LNCaP clone FGC (cell line): ENCODE measurements at places on chromosomes 4 and X.
A peak's percentile ranks its signal among the peaks of the same experiment; 100 is the strongest.

- no peak for DNase-seq
Observed at GRCh38 chrX:85223359-85223758, 20.2 kb downstream of the SATL1 start.

- peak; percentile 75 for DNase-seq
Observed at GRCh38 chr4:83074086-83074704, 39.2 kb downstream of the COPS4 start.

- no peak for DNase-seq
Observed at GRCh38 chr4:87053802-87054767, 119.3 kb downstream of the AFF1 start.

DNA sequence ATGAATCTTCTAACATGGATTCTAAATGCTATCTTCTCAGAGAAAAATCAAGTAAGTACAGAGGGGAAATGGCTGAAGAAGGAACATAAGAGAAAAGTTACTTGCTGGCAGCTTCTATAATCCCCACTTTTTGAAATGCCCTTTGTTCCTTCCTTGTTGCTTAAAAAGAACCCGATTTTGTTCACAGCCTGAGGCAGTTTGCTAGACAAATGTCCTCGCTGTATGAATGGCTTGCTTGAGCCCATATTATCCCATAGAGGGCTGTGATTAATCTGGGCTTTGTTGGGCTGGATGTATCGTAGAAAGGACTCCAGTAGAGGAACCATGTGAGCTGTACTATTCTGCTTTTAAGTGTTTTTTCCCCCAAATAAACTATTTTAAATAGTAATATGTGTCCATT lies 134.3 kb upstream of the FGF13 start:
- no peak for DNase-seq

DNA sequence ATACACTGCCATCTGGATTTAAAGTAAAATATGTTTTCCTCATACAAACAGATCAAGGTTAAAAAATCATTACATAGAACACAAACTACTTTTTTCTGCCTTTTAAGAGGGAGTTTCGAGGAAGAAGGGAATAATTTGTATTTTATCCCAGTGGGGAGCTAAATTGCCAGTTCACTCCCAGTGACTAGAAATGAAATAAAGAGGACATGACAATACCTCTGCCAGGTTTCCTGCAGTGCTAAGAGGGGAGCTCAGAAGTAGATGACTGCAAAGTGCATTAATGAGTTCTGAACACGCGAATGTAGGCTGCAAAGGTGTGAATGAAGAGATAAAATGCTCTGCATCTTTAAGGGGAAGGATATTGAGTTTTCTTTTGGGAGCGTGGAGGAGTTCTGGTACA lies 69.7 kb downstream of the SRPX start:
- no peak for DNase-seq

DNA sequence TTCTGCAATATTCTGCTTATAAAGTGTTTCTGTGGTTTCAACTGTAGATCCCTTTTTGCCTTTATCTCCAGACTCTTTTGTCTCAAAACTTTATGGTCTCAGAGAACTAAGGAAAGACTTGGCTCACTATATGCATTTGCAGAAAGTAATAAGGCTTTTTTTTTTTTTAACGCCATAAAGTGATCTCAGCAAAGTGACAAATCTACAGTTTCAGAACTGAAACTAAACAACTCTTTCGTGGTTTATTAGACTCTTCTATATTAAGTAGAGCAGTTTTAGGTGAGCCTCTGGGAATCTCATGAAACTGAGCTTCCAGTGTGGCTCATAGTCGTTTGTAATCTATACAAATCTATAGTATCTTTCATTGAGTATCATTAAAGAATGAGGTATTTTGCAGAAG lies 15.3 kb downstream of the ATP7A start:
- DNase-seq, result no peak

DNA sequence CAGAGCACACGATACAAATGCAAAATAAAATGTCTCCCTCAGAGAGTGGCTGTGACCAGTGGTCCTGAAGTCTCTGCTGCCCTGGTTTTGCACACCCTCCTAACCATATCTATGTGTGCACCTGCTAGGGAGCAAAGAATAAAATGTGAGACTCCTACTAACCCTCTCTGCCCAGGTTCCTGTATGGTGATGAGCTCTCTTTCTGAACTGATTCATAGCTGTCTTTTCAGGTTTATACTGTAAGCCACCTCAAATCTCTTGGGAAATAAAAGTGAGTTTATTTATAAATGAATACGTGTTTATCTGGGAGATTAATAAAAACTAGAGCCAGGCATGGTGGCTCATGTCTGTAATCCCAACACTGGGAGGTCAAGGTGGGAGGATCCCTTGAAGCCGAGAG lies 126.0 kb upstream of the RBPJ start:
- no peak for DNase-seq

GRCh38 chr4:185167234-185167633 lies 24.2 kb downstream of the SLC25A4 start:
- DNase-seq, result no peak

DNA sequence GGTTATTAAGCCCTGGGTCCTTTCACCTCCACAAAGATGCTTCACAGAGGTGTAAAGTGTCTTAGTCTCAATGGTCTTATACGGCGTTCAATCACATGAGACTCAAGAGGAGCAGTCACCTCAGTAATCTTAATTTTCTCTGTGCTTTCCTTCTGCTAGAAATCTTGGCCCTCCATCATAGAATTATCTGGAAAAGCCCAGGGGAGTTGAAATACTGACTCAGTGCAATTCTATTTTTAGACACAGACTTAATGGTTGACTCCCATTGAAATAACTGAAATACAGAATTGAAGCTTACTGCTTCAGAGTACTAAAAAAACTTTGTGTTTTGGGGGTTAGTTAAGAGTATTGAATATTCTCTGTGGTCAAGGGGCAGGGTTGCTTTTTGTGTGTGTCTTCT lies 94.5 kb upstream of the IL15 start:
- DNase-seq, result no peak

- DNase-seq, result no peak
Observed at GRCh38 chr4:180407275-180407885, 1835.8 kb upstream of the TENM3 start.

DNA sequence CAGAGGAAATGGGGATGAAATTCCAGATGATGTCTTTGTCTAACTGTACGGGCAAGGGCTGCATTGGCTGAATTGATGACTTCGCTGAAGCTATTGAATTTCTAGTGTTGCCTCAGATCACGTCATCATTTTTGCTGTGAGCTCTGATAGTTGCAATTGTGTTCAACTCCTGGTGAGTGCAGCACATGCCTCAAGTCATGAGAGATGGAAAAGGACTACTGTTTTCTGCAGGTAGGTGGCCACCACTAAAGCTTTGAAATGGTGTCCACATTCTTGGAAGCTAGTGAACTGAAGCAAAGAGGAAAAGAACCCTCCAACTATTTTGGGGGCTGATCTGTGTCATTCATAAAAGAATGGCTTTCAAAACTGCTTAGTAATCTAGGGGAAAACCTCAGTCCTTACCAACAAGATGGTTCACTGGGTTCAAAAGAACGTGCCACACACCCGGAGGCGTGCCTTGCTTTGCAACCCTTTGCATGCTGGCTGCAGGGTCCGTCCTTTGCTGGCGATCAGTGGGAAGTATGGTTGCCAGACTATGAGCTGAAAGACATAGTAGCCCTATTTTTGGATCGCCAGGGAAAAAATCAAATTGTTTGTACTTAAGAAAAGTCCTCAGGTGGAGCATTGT lies 88.1 kb upstream of the STOX2 start:
- DNase-seq, result no peak

DNA sequence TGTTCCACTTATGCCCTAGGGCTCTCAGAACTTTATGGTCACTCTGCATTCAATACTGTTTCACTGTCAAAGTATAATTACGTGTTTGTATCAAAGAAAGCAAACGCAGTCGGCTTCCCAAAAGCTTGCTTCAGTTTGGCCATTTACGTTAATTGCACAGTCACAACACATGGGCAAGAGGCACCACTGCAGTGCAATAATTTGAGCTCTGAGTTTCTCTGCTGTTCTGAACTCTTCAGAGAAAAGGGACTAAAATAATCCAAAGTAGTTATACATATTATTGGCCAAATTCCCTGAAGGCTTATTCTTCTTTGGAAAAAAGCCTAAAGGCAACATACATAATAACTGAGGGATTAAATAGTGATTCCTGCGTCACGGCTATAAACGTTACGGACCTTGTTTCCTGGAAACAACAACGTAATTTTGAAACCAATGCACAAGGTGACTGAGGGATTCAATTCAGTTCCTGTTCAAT lies 51.3 kb downstream of the RNF150 start:
- no peak for DNase-seq

DNA sequence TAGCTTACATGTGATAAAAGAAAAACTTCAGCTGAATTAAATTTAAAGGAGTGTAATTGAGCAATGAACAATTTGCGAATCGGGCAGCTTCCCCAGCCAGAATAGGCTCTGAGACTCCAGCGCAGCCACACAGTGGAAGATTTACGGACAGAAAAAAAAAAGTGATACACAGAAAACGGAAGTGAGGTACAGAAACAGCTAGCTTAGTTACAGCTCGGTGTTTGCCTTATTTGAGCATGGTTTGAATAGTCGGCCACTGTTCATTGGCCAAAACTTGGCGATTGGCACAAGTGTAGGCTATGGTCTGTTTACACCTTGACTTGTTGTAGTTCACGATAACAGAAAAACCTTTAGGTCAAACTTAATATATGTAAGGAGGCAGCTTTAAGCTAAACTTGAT lies 16.7 kb upstream of the SUPT20HL1 start:
- no peak for DNase-seq

GRCh38 chr4:98289375-98289774 lies 28.2 kb downstream of the RAP1GDS1 start:
- DNase-seq, result no peak

GRCh38 chrX:151723156-151723760 lies 7.4 kb downstream of the FATE1 start:
- no peak for DNase-seq

- no peak for DNase-seq
Observed at GRCh38 chrX:119266364-119266995, 30.4 kb downstream of the PGRMC1 start.

DNA sequence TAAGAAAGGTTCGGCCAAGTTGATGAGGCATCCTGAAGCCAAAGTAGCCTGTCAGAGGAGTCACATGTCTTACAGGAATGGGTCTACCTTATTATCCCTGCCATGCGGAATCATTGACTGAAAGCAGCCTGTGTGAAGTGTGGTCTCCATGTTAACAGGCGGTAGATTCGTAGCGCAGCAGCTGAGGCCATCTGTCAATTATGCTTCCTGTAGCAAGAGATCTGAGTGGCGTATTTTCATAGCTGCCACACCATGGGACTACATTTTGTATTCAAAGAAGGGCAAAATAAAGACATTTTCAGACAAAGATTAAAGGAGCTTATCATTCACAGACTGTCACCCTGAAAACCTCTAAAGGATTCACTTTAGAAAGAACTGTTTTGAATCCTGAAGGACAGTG lies 11.2 kb upstream of the MED14 start:
- DNase-seq, result no peak

DNA sequence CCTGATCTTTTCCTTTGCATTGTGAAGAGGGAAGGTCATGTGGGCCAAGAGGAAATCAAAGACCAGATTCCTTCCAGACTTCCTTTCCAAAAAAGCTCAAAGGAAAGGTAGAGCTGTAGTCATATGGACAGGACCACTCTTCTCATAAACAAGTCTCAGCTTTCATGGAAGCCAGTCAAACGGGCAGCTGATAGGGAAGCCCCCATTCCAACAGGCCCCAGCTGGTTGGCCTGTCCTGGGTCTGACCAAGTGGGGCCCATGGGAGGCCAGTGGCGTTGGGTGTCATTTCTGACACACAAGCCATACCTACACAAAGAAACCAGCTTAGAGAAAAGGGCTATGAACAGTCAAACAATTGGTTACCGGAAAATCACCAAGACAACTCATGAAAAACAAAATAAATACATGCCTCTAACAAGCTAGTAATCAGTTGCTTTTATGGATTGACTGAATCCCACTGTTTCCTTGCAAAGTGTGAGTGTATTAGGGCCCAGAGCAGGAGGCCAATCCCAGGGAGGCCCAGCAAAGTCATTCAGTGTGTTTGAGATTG lies 149.6 kb upstream of the MAMLD1 start:
- no peak for DNase-seq

DNA sequence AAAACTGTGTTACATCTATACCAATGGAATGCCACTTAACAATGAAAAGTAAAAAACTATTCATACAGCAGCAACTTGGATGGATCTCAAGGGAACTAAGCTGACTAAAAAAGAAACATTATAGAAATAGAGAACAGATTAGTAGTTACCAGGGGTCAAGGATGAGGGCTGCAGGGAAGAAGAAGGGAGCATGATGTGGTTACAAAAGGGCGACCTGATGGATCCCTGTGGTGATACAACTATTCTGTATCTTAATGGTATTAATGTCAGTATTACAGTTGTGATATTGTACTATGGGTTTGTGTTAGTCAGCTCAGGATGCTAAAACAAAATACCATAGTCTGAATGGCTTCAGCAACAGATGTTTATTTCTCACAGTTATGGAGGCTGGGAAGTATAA lies 190.7 kb downstream of the ZNF674 start:
- no peak for DNase-seq

DNA sequence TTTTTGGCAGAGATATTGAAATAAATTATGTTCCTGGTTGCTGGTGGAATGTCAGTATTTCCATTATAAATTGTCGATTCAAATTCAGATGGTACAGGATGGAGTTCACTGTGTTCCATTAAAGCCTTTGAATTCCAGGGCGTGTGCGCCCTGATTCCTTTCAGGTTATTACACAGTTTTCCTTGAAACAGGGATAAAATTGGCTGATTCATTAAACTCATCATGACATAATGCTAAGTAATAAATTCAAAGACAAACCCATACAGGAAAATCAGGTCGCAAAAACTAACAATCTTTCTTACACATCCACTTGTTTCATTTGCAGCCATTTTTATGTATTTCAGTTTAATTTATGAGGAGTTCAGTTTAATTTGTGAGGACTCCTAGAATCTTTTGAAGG lies 51.1 kb downstream of the RWDD4 start:
- no peak for DNase-seq

- DNase-seq, result no peak
Observed at GRCh38 chr4:144648042-144648441, 2.1 kb downstream of the HHIP start.

- DNase-seq, result no peak
Observed at GRCh38 chr4:74056858-74057562, 18.5 kb upstream of the CXCL3 start.

- DNase-seq, result no peak
Observed at GRCh38 chr4:110510277-110510676, 34.3 kb downstream of the ENPEP start.

DNA sequence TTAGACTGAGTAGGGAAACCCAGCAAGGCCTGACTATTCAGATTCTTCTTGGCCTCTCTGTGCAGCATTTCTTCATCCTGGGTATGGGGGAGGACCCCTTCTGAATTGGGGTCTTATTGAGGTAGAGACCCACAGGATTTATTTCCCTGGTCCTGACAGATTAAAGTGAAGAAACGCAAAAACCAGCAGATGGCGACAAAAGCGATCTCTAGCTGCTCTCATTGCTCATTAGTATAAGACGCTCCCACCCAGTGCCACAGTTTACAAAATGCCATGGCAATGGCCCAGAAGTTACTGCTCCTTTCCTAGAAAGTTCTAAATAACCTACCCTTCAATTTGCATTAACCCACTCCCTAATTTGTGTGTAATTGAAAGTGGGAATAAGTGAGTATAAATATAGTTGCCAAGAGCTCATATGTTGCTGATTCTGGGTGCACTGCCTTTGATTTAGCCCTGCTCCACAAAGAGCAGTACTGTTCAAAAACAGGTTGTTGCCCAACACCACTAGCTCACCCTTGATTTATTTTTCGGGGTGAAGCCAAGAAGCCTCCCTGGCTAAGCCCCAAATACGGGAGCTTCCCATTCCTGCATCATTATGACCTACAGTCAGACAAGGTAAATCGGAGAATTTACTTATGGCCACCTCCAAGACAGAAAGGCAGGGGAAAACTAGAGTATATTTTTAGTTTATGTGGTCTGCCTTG lies 3.7 kb upstream of the BEX4 start:
- DNase-seq, result no peak
